Epithelial cell of prostate (primary cell): ENCODE measurements at places on chromosomes 13 and 19.

GRCh38 chr19:56309511-56310185, 5.0 kb downstream of the ZSCAN5A start:
- no peak for DNase-seq

GRCh38 chr13:66089711-66090110, 1140.4 kb downstream of the PCDH9 start:
- DNase-seq = no peak

DNA sequence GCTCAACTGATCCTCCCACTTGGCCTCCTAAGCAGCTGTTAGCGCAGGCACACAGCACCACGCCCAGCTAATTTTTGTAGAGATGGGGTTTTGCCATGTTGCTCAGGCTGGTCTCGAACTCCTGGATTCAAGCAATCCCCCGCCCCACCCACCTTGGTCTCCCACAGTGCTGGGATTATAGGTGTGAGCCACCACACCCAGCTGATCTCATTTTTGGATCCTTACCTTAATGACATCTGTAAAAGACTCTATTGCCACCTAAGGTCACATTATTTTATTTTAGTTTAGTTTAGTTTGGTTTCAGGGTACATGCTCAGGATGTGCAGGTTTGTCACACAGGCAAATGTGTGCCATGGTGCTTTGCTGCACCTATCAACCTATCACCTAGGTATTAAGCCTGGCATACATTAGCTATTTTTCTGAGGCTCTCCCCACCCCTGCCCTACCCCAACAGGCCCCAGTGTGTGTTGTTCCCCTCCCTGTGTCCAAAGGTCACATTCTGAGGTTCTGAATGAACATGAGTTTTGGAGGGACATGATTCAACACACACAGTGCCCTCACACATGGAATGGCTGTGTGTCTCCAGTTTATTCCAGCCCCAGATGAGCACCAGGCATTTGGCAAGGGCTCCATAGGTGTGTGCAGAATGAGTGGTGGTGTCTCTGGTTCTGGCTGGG, 1.3 kb downstream of the OR10H5 start:
- no peak for DNase-seq

DNA sequence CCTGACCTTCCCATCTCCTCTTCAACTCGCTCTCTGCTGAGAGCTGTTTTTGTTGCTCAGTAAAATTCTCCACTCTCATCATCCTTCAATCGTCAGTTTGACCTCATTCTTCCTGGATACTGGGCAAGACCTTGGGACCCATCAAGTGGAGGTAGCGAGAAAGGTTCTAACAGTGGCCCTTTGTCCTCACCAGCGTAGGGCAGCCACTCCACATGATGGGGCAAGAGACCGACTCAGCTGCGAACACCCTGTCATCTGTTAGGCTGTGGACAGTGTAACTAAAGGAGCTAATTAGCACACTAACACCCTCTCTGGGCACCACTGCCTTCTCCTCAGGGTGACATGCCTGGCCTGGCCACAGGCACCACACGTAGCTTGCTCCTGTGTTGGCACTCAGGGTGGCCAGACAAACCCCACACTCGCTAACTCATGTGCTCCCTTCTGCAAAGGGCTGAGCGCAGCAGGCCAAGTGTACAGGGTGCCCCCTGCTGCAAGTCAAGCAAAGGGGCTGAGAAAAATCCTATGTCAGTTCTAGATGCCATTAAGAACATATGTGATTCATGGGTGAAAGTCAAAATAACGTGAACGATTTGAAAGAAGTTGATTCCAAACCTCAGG, 1216.0 kb downstream of the SLITRK5 start:
- no peak for DNase-seq

DNA sequence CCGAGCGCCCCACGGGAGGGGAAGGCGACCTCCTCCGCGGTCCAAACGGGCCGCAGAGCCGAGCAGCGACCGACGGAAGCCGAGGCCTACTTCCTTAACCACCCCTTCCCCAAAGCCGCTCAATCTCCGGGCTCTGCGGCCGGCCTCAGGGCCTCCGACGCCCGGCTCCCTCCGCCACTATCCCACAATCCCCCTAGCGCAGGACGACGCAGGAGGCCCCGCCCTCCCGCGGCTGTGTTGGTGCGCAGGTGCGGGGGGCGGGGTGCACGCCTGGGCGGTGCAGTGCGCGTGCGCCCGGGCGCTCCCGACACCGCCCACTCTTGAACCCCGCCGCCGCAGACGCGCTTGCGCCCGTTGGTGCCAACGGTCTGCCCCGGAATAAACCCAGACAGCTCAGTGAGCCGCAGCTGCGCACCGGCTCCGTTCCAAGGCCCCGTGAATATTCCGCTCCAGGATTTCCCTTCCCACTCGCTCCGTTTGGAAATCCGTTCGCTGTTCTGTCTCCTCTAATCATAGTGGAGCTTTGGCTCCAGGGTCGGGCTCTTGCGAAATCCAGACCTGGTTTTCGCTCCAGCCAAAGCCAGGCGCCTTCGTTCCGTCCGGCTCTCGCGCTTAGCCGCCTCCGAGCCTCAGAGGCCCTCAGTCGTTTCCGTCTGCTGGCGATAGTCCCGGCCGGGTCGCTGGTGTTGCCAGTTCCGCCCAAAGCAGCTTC, at the start of gene PPP6R1:
TSS of gene PPP6R1 (minus strand) at position 190 of the 712 bp plus-strand sequence. CDS start 11,914 bp downstream, outside the sequence.
- DNase-seq = peak; percentile 97

GRCh38 chr13:110213461-110214074, 93.4 kb downstream of the COL4A1 start:
- no peak for DNase-seq

- no peak for DNase-seq
Observed at GRCh38 chr19:36417752-36418286, 625 bp downstream of the ZFP82 start.

DNA sequence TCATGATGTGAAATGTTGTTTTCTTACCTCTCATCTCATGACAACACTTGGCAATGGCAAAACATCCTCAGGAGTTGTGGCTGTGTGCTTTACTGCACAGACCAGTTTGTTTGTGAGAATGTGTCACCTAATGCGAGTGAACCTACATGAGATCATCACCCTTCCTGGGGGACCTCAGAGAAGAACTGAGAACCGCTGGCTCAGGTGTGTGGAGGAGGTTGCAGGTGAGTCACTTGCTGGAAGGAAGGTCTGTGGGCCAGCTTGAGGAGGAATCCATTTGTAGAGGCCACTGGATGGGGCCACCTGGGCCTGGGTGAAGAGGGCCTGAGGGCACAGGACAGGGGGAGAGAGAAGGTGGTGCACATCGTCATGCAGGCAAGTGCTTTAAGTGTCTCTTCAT, 3.0 kb upstream of the CEACAM1 start:
- peak; percentile 75 for DNase-seq

GRCh38 chr13:94928127-94928775, 215.9 kb upstream of the SOX21 start:
- DNase-seq = no peak

DNA sequence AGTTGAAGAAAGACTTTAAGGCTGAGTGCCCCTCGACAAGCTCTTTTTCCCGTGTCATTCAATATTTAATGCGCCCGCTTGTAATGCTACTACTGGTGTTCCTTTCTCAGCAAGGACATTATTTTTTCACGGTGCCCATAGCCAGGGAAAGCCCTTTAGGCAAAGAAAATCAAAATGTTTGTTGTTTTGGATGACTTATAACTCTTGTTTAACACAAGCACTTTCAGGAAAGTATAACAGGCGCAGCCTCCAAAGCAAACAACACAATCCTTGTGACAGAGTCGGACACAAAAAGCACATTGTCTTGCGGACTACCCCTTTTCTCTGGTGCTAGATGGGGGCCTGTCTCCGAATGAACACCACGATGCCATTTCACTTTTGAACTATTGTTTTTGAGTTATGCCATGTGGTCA, 12.4 kb downstream of the ZIC5 start:
- DNase-seq = no peak

- no peak for DNase-seq
Observed at GRCh38 chr19:53892981-53893325, 11.0 kb downstream of the PRKCG start.

- DNase-seq = no peak
Observed at GRCh38 chr19:18074192-18074591, 12.5 kb downstream of the IL12RB1 start.

- no peak for DNase-seq
Observed at GRCh38 chr13:52749419-52749818, 9.8 kb upstream of the CNMD start.

GRCh38 chr13:113595131-113595530, 10.6 kb downstream of the TFDP1 start:
- no peak for DNase-seq
